H7 (cell line): ENCODE measurements at places on chromosomes 11 and 22. TPM values are rescaled to one million over a fixed set of nuclear protein-coding genes. Genes with fewer than 3 reads are reported as not detected.

GRCh38 chr22:48581205-48581766, 1246.4 kb downstream of the BRD1 start:
- DNase-seq = no peak

- DNase-seq = no peak
These were observed 33.0 kb upstream of the APOBEC3A start for GRCh38 chr22:38924347-38924952.

- no peak for DNase-seq
These were observed 154.6 kb downstream of the MYO18B start for GRCh38 chr22:25896592-25896991.

- peak; percentile 52 for DNase-seq
These were observed 1.5 kb upstream of the PNPLA3 start for GRCh38 chr22:43922123-43922522.

Gene GVQW3
- total RNA-seq = 4.0 and 5.7 TPM in 2 replicates

Gene OR8I2
- not detected in 2 replicates for total RNA-seq

Gene OR52A1
- total RNA-seq = 3.0 and 8.2 TPM in 2 replicates
